Right ventricle myocardium inferior (tissue), 1 donor: ENCODE measurements at places on chromosomes 2 and 18. TPM values are rescaled to one million over a fixed set of nuclear protein-coding genes. Genes with fewer than 3 reads are reported as not detected.

DNA sequence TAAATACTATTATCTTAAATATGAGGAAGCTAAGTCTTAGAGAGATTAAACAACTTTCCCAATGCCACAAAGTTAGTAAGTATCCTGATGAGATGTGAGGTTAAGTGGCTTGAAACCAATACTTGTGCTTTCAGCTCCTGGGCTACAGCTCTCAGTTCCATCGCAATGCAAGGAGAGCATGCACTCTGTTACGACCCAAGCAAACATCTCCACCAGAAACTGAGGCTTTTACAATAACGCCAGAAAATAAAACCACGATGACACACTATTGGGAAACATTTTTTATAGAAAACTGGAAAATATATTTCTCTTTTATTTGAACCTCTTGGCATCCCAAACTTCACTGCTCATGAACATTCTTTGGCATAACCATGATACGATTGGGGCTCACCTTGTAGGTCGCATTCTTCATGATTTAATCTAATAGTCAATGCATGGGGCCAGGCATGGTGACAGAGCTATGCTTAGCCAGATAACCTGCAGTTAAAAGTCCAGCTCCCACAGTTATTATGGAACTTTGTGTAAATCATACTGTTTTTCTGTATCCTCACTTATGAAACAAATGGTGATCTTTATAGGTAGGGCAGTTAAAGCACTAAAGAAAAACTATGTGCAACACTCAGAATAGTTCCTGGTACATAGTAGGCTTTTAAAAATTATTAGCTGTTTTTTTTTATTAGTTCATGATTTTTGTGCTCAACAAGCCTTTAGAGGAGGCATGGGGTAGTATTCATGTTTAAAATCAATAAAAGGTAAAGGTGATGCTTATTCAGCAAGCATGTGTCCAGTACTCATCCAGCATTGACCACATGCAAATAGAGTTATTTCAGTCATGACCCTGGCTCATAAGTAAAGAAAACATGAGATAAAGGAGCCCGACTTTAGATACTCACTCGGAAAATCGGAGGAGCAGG lies 238.3 kb upstream of the TRIB2 start:
- no peak for DNase-seq

GRCh38 chr18:51279367-51279984 lies 82.0 kb upstream of the MEX3C start:
- no peak for DNase-seq

The RBKS gene
- 4.0 TPM for total RNA-seq

GRCh38 chr2:59076079-59076619 lies 835.0 kb upstream of the FANCL start:
- no peak for DNase-seq

GRCh38 chr2:113965644-113966043 lies 75.8 kb downstream of the ACTR3 start:
- no peak for DNase-seq

The SNRPD1 gene
- total RNA-seq, result 24.9 TPM

- no peak for DNase-seq
These were observed 381.6 kb downstream of the ERBB4 start for GRCh38 chr2:212157012-212157411.

- no peak for DNase-seq
These were observed 91.0 kb downstream of the CTIF start for GRCh38 chr18:48629730-48630324.

The UPP2 gene
- not detected for total RNA-seq

DNA sequence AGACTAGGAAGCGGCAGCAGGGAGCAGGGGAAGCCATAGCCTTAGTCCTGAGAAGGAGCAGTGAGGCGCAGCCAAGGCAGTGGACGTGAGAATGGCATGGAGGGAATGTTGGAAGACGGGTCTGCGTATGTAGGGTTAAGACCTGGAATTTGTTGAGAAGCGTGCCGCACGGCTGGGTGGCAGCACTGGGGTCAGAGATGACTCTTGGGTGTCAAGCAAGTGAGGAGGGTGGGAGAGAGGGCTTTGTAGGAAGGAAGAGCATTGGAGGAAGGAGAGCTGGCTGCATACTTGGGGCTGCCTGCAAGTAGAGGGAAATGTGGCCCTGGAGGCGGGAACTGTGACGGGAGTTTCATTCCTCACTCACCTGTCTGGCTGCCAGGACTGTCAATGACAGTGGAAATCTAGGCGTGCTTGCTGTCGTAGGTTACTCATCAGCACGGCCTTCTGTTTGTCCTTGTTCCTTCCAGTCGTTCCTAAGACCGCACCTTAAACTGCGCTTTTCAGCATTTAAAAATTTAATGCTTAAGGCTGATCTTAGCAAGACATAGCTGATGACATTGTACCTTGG lies 108.0 kb downstream of the ITGB1BP1 start:
- DNase-seq, result no peak
